ENCODE measurements at places on chromosomes 16 and 17. TPM values are rescaled to one million over a fixed set of nuclear protein-coding genes. Genes with fewer than 3 reads are reported as not detected.

GRCh38 chr16:88923450-88923849, 53.6 kb downstream of the CBFA2T3 start:
- peaks cover 56% of the 10 kb centered on the region for H3K4me1 ChIP-seq
- H3K4me3 ChIP-seq, result no peak overlapping the region
- H3K27ac ChIP-seq, result peak overlapping the region; percentile 2
- no peaks in the 10 kb centered on the region for H3K27me3 ChIP-seq
- H3K36me3 ChIP-seq, result no peaks in the 10 kb centered on the region

CLDN9 gene
- not detected for total RNA-seq

CCDC78 gene
- 11.2 TPM for total RNA-seq

GRCh38 chr17:35236821-35237220, 6.1 kb upstream of the SLFN5 start:
- peaks cover 11% of the 10 kb centered on the region for H3K4me1 ChIP-seq
- H3K4me3 ChIP-seq, result no peak overlapping the region
- H3K27me3 ChIP-seq, result peaks cover 11% of the 10 kb centered on the region
- no peak for DNase-seq
- H3K36me3 ChIP-seq, result no peaks in the 10 kb centered on the region

GRCh38 chr17:48726114-48726915, 2.2 kb downstream of the HOXB13 start:
- H3K4me1 ChIP-seq, result peaks cover 48% of the 10 kb centered on the region
- DNase-seq, result peak; percentile 35
- H3K36me3 ChIP-seq, result no peaks in the 10 kb centered on the region
- H3K27me3 ChIP-seq, result no peaks in the 10 kb centered on the region
- no peak overlapping the region for H3K27ac ChIP-seq

BAIAP3 gene
- 130 TPM for total RNA-seq

- H3K36me3 ChIP-seq, result no peaks in the 10 kb centered on the region
- H3K27me3 ChIP-seq, result no peaks in the 10 kb centered on the region
- DNase-seq, result peak; percentile 41
- H3K27ac ChIP-seq, result no peak overlapping the region
- peak overlapping the region; percentile 31 for H3K4me3 ChIP-seq
Observed at GRCh38 chr16:14309001-14309886, 238.1 kb downstream of the MRTFB start.

DNA sequence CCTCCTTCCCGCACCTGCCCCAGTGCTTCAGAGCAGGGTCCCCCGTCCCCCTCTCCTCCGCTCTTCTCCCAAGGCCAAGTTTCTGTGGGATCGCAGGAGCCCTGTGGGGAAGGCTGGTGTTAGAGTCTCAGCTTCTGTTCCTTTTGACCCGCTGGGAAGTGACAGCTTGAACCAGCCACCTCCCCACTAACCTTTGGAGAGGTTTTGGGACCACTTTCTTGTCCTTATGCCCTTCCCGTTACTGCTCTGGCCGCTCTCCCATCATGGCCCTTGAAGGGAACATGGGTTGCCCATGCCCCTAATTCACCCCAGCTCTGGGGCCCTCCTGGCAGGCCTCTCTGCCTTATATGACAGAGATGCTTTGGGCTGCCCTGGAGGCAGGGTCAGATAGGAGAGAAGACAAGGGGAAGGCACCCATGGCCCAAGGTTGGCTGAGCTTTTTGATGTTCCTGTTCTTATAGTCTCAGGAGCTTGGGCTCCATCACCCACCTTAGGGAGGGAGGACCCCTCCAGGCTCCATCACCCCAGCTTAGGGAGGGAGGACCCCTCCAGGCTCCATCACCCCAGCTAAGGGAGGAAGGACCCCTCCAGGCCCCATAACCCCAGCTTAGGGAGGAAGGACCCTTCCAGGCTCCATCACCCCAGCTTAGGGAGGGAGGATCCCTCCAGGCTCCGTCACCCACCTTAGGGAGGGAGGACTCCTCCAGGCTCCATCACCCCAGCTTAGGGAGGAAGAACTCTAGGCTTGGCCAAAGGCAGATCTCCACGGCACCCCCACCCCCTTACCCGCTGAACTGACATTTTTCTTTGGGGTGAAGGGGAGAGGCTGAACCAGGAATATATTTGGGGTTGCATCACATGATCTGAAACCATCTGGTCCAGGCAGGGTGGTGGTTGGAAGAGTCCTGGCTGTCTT, 45.0 kb downstream of the NT5M start:
- no peaks in the 10 kb centered on the region for H3K36me3 ChIP-seq
- H3K27me3 ChIP-seq, result no peaks in the 10 kb centered on the region
- no peak overlapping the region for H3K4me3 ChIP-seq
- H3K27ac ChIP-seq, result no peak overlapping the region
- no peak for DNase-seq

- H3K27ac ChIP-seq, result no peak overlapping the region
- no peaks in the 10 kb centered on the region for H3K4me1 ChIP-seq
- no peak for DNase-seq
- no peaks in the 10 kb centered on the region for H3K27me3 ChIP-seq
Observed at GRCh38 chr16:47976636-47977210, 179.1 kb downstream of the ABCC12 start.

DNA sequence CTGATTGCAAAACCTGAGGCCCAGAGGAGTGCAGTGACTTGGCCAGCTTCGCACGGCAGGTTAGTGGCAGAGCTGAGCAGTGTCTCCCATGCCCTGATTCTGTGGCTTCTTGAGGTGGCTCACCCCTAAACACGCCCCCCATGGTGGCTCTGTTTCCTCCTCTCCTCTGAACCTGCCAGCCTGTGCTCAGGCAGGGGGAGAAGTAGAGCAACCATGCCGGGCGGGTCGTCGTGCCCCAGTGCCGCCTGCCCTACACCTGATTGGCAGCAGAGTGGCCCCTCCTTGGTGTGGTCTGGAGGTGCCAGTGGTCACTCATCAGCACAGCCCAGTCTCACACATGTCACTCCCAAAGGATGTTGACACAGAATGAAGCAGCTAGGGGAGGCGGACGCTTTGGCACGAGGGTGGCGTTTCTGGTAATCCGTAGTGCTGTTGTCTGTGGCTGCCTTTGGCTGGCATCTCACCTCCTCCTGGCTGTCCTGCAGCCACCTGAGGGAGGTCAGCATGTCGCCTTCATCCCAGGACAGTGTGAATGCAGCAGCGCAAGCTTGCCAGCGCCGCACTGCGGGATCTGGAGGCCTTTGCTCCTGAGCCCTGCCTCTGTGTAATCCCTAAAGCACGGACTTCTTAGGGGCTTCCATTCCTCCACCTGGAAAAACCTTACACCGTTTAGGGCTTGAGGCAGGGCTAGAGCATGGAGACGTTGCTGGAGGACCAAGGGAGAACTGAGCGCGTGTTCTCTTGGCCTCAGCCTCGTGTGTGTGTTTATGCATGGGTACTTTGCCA, 294.7 kb downstream of the SEC14L1 start:
- no peak for DNase-seq
- H3K4me3 ChIP-seq, result no peak overlapping the region
- peaks cover 100% of the 10 kb centered on the region for H3K4me1 ChIP-seq
- no peaks in the 10 kb centered on the region for H3K27me3 ChIP-seq

GRCh38 chr17:62791235-62791734, 16.8 kb downstream of the MARCHF10 start:
- peaks cover 9% of the 10 kb centered on the region for H3K4me1 ChIP-seq
- no peak overlapping the region for H3K27ac ChIP-seq
- H3K36me3 ChIP-seq, result no peaks in the 10 kb centered on the region
- H3K27me3 ChIP-seq, result peaks cover 6% of the 10 kb centered on the region
- no peak overlapping the region for H3K4me3 ChIP-seq

DNA sequence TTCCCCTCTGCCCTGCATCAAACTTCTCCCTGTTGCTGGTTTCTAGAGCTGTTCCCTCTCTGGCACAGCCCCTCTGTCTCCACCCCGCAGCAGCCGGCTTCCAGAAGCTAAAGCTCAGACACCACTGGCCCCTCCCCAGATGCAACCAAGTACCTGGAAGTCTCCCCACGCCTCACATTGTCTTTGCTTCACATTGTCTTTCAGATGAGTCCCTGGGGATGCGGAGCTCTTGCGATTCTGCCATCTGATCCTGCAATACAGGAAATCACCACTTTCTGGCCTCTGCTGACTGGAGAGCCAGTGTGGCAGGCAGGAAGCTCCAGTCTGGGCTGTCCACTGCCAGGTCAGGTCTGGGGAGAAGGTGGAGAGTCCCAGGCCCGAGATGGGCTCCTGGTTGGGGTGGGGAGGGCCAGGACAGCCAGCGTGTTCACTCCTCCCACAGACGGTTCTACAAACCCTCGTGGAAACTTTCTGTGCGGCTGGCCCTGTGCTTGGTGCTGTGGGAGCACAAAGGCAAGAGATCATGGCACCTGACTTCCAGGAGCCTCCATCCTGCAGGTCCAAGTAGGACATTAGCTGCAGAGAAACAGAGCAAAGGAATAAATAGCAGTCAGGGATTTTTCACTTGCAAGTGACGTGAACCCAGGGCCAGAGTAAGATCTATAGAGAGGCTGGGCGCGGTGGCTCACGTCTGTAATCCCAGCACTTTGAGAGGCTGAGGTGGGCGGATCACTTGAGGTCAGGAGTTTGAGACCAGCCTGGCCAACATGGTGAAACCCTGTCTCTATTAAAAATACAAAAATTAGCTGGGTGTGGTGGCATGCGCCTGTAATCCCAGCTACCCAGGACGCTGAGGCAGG, 47.9 kb upstream of the MAP3K14 start:
- DNase-seq, result no peak
- no peak overlapping the region for H3K4me3 ChIP-seq
- no peaks in the 10 kb centered on the region for H3K27me3 ChIP-seq
- no peaks in the 10 kb centered on the region for H3K4me1 ChIP-seq

DNA sequence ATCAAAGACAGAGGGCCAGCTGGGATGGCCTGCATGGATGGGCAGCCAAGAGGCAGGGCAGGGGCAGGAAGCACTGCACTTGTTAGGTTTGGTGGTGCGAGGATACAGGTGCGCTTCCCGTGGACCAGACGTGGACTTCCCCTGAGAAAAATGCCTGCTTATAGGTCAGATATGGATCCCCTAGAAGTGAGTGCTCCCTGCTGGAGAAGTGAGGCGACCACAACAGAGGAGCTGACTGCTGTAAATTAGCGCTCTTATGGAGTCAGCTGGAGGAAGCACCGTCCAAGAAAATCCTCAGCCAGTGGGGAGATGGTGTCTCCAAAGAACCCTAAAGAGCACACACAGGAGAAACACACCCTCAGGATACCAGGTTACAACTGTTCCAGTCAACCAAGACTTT, 27.7 kb upstream of the CCDC182 start:
- no peaks in the 10 kb centered on the region for H3K4me1 ChIP-seq
- DNase-seq, result no peak
- H3K4me3 ChIP-seq, result no peak overlapping the region
- no peak overlapping the region for H3K27ac ChIP-seq

AANAT gene
- total RNA-seq, result 0.94 TPM

HOXB7 gene
- total RNA-seq, result 0.36 TPM

GRCh38 chr16:13638218-13638617, 281.7 kb upstream of the ERCC4 start:
- no peaks in the 10 kb centered on the region for H3K4me1 ChIP-seq
- H3K27me3 ChIP-seq, result no peaks in the 10 kb centered on the region
- no peak overlapping the region for H3K27ac ChIP-seq
- H3K36me3 ChIP-seq, result no peaks in the 10 kb centered on the region
- H3K4me3 ChIP-seq, result no peak overlapping the region

DNA sequence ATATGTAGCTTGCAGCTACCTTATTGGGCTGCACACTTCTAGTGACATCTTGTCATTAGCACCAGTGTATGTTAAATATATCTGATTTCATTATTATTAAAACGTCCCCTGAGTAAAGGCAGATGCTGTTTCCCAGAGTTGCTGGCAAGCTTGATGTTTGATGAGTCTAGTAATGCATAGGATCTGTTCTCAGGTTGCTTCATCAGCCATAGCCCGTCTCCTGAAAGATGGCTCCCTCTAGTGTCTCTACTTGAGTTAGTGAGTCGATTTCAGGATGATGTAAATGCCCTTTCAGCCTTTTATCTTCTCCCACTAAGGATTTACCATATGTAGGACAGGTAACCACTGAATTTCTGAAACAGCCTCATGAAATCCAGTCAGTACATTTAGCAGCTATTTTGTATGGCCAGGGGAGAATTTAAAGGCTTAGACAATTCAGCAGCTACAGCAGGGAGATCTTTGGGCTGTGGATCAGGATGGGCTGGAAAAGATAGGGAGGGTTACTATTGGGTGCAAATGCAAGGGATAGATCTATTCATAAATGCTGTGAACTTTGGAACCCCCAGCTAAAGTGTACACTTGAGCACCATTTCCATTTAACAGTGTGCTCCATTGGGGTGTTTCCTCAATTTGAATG, 376.3 kb downstream of the CNTNAP4 start:
- DNase-seq, result peak; percentile 3
- no peaks in the 10 kb centered on the region for H3K36me3 ChIP-seq
- H3K4me3 ChIP-seq, result no peak overlapping the region
- no peaks in the 10 kb centered on the region for H3K4me1 ChIP-seq
